Glutamatergic neuron (in vitro differentiated cells): ENCODE measurements at places on chromosomes 7 and 10. TPM values are rescaled to one million over a fixed set of nuclear protein-coding genes. Genes with fewer than 3 reads are reported as not detected.

DNA sequence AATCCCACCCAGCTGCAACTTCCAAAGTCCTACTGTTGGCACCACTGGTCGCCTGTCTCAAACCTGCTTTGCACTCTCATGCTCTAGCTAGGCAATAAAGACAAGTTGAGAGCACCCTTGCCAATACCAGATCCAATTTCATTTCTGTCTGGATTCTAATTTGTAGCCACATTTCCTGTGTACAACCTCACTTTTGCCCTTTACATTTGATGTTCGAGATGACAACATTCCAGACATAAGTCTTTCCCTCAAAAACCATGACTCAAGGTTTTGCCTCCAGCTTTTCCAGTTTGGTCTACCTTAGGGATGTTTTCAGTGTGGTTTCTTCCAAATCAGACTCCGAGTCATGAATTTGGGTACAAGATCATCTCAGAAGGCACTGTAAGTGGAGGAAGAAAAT lies 309.0 kb downstream of the GPAM start:
- no peak for DNase-seq

- no peak for DNase-seq
These were observed 104.9 kb downstream of the SPDYE5 start for GRCh38 chr7:75596727-75597614.

DNA sequence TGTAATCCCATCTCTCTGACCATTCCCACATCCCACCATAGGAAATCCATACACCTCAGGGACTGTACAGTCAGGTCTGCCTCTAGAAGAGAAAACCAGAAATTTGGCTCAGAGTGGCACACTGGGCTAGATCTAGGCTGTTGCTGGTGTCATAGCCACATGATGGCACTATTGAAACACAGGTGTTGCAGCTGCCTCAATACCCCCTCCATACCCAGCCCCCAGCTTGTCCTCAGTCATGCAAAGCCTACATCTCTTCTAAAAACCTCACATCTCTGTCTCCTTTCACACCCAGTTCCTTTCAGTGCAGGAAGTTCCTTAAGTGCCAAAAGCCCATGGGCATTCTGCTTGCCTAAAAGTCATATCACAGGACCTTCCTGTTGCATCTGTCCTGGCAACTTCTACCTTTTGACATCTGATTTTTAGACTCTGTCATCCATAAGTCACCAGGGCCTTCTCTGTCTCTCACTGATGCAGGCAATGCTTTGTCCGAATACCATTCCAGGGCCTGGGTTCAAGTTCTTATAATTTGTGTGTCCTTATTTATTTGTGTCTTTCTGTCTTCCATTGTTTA lies 27.0 kb upstream of the HIBADH start:
- DNase-seq: no peak

DNA sequence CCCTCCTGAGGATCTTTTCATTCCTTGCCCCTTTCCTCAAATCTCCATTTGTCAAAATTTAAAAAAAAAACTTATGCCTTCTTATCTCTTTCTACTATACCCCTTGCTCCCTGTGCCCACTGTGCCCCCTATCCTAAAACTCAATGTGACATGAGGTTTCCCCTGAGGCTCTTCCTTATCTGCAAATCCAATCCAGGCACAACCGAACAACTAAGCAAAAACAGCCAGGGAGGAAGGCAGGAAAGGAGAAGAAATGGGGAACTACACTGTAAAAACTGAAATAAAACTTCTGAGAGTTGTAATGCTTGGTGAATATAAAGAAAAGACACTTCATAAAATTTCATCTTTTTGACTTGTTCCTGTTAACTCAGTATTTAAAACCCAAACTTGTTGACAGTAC lies 54.2 kb downstream of the CRPPA start:
- DNase-seq: no peak

GRCh38 chr7:111320133-111320532 lies 229.2 kb downstream of the LRRN3 start:
- DNase-seq: no peak

DNA sequence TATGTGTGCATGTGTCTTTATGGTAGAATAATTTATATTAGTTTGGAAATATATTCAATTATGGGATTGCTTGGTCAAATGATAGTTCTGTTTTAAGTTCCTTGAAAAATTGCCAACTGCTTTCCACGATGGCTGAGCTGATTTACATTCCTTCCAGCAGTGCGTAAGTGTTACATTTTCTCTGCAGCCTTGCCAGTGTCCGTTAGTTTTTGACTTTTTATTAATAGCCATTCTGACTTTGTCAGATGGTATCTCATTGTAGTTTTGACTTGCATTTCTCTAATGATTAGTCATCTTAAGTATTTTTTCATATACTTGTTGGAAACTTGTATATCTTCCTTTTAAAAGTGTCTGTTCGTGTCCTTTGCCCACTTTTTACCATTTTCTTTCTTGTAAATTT lies 434.2 kb upstream of the POT1 start:
- no peak for DNase-seq

DNA sequence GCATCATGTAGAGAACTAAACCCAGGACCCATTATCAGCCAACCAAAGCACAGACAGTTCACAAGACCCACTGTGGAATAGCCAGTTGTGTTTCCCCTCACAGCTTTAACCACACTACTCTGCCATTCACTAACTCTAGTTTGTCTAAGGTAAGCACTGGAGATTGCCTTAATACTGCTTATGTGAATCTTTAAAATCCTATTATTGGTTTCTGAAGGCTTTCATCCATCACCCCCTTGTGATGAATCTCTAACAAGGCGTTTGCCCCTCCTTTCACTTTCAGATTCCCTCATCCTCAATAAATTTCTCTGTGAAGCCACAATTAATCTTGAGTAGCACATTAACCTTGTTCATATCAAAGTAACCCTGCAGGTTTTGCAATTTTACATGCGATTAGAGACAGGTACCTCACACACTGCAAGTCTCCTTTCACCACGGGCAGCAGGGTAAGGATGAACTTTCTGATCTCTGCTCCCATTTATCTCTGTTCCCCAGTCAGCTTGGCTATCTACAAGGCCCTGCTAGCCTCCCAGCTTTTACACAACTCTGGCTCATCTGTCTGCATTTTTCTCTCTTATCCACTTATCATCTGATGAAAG lies 785.6 kb downstream of the REEP3 start:
- no peak for DNase-seq

CYP2C18 gene
- total RNA-seq: not detected

CYP2C19 gene
- total RNA-seq: not detected

SP8 gene
- total RNA-seq: not detected

ZNF503 gene
- total RNA-seq: 5.6 TPM

LBX1 gene
- not detected for total RNA-seq

TRIP6 gene
- total RNA-seq: 13.1 TPM

OR2A7 gene
- 0.22 TPM for total RNA-seq

HOXA7 gene
- not detected for total RNA-seq
